ENCODE measurements at places on chromosomes 3 and 15. TPM values are rescaled to one million over a fixed set of nuclear protein-coding genes. Genes with fewer than 3 reads are reported as not detected.
A peak's percentile ranks its signal among the peaks of the same experiment; 100 is the strongest.

DNA sequence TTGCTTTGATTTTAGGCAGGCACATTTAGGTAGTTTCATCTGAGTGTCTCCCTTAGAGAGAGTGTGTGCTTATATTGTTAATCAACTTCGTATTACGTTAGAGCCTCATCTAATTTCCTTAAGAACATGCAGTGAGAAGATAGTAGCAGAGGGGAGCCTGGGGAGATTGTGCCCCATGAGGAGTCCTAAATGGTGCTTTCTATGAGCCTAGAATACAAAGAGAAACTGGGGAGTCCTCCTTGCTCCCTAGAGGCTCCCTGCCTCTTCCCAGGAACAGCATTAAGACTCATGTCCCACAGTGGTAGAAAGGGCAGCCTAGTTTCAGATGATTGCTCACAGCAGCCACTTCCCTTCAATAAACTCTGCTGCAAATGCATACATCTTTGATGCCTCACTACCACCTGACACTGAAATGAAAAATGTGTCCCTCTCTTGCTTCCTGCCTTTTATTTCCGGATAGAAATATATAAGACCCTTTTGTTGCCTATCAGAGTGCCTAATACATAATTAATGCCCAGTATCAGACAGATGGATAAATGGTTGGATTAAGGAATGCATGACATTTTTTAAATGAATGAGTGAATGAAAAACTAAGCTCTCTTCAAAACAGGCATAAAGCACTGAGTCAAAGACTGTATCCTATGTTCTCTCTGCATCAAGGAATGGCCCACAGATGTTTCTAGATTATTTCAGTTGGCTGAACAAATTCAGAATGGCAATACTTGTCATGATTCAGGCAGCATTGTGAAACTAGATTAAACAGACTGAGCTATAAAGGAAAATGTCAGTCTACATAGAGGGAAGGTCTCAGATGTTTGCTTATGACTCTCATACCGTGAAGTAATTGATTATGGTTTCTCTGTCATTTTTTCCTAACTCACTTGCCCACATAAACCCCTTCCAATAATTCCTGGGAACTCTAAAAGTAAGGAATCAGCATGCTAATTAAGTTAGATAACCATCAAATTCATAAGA, 362.1 kb downstream of the LRRC3B start:
- DNase-seq: no peak

DNA sequence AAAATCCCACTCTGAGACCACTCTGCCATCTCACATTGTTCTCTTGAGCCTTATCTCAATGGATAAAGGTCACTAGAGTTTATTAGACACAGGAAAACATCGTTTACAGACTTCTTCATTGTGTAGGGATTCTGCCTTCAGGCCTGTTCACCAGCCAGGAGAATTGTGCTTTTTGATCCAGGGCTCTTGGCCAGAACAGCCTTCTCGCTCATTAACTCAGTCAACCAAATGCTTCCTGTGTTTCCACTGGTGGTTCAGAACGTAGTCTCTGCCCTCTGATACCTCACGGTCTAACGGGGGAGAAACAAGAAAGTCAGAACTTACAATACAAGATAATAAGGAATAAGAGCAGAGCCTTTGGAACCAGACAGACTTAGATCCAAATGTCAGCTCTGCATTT, 54.2 kb upstream of the TSEN2 start:
- no peak for DNase-seq

ERC2 gene
- total RNA-seq: not detected

GRCh38 chr3:60803216-60804173, 447.8 kb downstream of the FHIT start:
- DNase-seq: no peak

DNA sequence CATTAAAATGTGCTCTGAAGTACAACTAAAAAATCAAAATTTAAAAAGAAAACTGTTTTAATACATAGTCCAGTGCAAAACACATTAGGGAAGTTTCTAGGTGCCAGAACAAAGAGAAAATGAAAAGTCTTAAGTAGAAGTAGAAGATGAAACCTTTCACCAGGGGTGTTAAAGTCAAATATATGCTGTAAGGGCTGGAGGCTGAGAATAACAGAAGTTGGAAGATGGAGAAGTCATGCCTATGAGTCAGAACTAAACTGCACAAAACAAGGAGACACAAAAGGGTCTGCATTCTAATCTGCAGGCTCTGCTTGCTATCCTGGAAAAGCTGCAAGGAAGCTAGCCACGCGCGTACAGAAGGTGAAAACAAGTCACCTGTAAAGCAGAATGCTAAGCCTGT, 48.7 kb upstream of the CPB1 start:
- DNase-seq: no peak

- DNase-seq: no peak
Observed at GRCh38 chr3:187639927-187640568, 30.1 kb downstream of the SST start.

GRCh38 chr3:65558826-65559225, 479.9 kb downstream of the MAGI1 start:
- no peak for DNase-seq

CADPS gene
- not detected for total RNA-seq

DNA sequence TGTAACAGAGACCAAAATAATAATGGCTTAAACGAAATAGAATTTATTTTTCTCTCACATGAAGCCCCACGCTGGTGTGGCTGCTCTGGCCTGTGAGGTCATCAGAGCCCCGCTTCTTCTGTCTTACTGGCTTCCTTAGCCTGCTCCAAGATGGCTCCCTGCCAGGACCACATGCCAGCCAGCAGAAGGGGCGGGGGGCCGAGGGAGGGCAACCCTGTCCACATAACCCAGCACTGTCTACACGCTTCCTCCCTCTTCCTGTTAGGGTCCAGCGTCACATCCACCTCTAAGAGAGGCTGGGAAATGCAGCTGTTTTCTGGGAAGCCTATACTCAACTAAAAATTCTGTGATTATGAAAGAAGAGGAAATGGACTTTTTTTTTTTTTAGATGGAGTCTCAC, 107.9 kb upstream of the DLG1 start:
- no peak for DNase-seq

GRCh38 chr15:75063889-75064288, 40.5 kb downstream of the PPCDC start:
- no peak for DNase-seq

- DNase-seq: no peak
Observed at GRCh38 chr3:162262129-162262528, 765.5 kb downstream of the OTOL1 start.

PTH1R gene
- total RNA-seq: not detected

GRCh38 chr3:192899540-192899982, 18.1 kb downstream of the MB21D2 start:
- peak; percentile 8 for DNase-seq

CSNK1G1 gene
- 19.2 TPM for total RNA-seq

TMEM212 gene
- total RNA-seq: not detected

MASP1 gene
- total RNA-seq: not detected

TTBK2 gene
- 6.9 TPM for total RNA-seq
